ENCODE measurements at places on chromosomes 3 and 15.
A peak's percentile ranks its signal among the peaks of the same experiment; 100 is the strongest.

- H3K27ac ChIP-seq, result no peak overlapping the region
- H3K4me3 ChIP-seq, result no peak overlapping the region
- no peaks in the 10 kb centered on the region for H3K36me3 ChIP-seq
- H3K27me3 ChIP-seq, result no peaks in the 10 kb centered on the region
- no peak for DNase-seq
These were observed 249.5 kb downstream of the SQOR start for GRCh38 chr15:45884289-45884688.

DNA sequence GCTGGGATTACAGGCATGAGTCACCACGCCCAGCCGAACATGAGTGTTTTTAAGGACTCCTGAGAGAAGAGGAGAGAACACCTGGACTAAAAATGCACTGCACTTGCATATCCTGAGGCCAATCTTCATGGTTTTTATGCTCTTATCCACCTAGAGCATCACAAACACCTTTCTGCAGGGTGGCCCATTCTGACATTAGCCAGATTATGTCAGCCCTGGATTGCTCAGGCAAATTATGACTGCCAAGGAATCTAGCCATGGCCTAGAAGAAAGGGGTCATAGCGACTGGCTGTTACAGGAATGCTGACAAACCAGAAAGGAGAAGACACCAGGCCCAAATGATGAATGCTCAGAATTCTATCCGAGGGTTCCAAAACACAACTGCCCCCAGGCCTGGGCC lies 40.9 kb upstream of the HERC1 start:
- no peaks in the 10 kb centered on the region for H3K27me3 ChIP-seq
- H3K4me1 ChIP-seq, result peaks cover 5% of the 10 kb centered on the region
- H3K4me3 ChIP-seq, result no peak overlapping the region
- no peak for DNase-seq

DNA sequence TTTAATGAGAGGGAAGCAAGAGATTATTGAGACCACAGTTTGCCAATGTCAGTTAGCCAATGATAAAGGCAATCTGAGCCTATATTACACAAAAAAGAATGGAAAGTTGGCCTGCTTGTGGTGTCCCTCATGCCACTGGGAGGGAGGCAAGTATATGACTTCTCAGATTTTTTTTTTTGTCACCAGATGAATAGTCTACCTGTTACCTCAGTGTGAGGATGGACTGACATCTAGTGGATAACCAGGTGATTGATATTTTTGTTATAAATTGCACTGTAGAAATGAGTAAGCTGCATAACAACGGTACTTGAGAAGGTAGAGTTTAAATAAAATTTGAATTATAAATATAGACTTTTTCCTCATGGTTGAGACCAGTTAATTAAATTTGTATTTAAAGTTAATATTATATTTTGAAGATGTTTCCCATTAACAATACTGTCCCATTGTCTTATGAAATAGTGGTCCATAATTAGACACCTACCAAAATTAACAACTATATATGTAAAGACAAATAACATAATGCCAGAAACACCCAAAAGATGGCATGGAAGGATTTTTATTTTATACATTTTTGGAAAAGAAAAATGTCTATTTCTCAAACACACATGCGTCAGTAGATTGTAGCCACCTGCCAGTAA lies 237.8 kb upstream of the GADL1 start:
- no peaks in the 10 kb centered on the region for H3K4me1 ChIP-seq
- no peak overlapping the region for H3K27ac ChIP-seq
- no peaks in the 10 kb centered on the region for H3K27me3 ChIP-seq
- no peak overlapping the region for H3K4me3 ChIP-seq

DNA sequence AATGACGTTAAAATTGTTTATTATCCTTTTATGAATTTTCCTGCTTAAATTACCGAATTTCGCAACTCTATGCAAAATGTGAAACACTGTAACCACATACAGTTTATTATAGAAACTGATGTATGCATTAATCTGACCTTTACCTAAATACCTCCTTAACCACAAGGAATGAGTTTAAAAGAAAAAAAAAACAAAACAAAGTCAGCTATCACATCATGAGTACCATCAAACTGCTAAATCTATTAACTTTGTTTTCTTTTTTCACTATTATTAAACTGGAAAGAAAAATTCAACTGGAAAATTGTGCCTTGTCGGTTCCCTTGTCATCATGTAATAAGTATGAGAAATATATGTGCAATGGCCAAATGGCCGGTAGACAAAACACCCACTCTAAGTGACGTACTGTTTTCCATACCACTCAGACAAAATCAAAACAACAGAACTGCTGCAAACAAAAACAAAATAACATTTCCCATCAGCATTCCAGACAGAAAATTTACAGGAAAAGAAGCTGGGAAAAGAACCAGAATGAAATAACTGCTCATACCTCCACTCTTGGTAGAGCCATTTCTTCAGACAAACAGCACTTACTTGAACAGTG lies 415.3 kb downstream of the FOXP1 start:
- H3K4me3 ChIP-seq, result peak overlapping the region; percentile 73
- peaks cover 51% of the 10 kb centered on the region for H3K4me1 ChIP-seq
- DNase-seq, result no peak
- H3K27me3 ChIP-seq, result no peaks in the 10 kb centered on the region

GRCh38 chr3:156150434-156151066 lies 30.2 kb downstream of the KCNAB1 start:
- peaks cover 2% of the 10 kb centered on the region for H3K36me3 ChIP-seq
- no peak for DNase-seq
- peaks cover 3% of the 10 kb centered on the region for H3K27me3 ChIP-seq

GRCh38 chr3:126023390-126023789 lies 54.4 kb downstream of the ROPN1B start:
- no peak for DNase-seq
- no peak overlapping the region for H3K27ac ChIP-seq
- no peak overlapping the region for H3K4me3 ChIP-seq

DNA sequence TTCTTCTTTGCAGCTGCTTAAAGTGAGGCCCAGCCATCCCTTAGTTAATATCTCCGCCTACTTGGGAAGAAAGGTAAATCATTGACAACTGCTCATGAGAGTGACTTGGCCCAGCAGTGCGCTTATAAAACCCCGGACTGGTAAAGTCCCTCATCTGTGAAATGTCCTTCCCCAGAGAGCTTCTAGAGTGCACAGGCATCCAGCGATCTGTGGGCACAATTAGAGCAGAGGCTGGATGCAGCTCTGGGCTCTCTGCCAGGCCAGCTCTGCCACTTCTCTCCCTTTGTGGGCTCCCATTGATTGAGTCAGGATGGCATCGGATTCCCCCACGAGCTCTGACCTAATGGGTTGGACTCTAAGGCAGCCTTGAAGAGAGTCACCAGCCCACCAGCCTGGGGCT lies 219.0 kb upstream of the LINGO1 start:
- no peak for DNase-seq
- no peak overlapping the region for H3K4me3 ChIP-seq
- H3K4me1 ChIP-seq, result peaks cover 16% of the 10 kb centered on the region
- H3K27ac ChIP-seq, result no peak overlapping the region
- no peaks in the 10 kb centered on the region for H3K36me3 ChIP-seq
- H3K27me3 ChIP-seq, result no peaks in the 10 kb centered on the region

GRCh38 chr3:177928172-177928873 lies 607.9 kb upstream of the KCNMB2 start:
- peaks cover 5% of the 10 kb centered on the region for H3K36me3 ChIP-seq
- peaks cover 3% of the 10 kb centered on the region for H3K27me3 ChIP-seq
- H3K4me3 ChIP-seq, result no peak overlapping the region

DNA sequence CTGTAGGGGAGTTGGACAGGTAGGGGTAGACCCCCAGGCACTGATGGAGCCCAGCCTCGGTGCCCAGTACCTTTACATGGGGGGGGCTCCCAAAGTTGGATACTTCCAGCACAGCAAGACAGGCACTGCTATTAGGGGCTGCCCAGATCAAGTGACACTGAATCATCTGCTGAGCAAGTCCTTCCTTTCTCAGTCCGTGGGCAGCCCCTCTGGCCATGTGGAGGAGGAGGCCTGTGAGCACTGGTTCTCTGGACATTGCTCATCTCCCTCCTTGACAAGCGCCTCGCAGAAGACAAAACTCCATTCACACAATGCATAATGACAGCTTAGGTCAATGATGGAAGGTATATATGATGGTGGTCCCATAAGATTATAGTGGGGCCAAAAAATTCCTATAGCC lies 35.7 kb downstream of the EEFSEC start:
- H3K27ac ChIP-seq, result no peak overlapping the region
- H3K27me3 ChIP-seq, result no peaks in the 10 kb centered on the region
- DNase-seq, result no peak
- H3K4me3 ChIP-seq, result no peak overlapping the region
- H3K36me3 ChIP-seq, result peaks cover 7% of the 10 kb centered on the region
- H3K4me1 ChIP-seq, result peaks cover 12% of the 10 kb centered on the region

DNA sequence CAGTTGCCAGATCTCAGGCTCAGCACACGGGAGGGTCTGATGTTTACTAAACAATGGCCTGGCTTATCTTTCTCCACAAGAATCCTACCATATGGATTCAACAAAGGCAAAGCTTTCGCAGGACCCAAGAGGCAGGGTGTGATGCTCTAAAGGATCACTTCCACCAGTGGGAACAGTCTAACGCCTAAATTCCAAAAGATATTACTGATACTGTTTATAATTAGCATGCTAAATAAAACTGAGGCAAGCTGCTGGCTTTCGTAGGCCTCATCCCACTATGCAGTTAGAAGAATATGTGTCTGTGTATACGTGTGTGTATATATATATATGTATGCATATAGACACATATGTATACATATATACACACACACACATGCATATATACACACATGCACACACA lies 22.3 kb downstream of the RORA start:
- no peak overlapping the region for H3K27ac ChIP-seq
- H3K27me3 ChIP-seq, result no peaks in the 10 kb centered on the region
- no peak overlapping the region for H3K4me3 ChIP-seq
- H3K4me1 ChIP-seq, result peaks cover 5% of the 10 kb centered on the region

DNA sequence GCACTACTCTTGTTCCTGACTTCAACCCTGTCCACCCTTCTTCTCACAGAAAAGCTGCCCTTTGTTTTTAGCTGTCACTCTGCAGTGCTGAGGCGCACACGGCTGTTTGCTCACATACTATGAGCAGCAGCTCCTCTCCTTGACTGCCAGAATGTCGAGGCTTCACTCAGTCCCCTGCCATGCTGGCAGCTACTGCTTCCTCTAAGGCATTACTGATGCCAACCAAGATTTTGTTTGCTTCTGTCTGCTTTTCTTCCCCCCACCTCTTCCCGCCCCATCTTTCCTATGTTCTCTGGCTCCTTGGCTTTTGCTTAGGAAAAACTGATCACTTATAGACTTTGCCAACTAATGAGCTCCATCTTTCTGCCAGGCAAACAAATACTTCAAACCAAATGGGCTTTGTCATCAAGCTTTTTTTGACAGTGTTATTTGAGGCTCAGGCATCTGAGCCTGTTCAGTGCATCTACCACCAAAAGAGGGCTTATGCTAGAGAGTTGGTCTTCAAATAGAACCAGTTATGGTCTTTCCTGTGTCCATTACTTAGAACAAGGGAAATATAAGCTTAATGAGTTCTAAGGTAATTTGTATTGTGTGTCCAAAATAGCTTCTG lies 81.0 kb downstream of the FBXL2 start:
- H3K27me3 ChIP-seq, result no peaks in the 10 kb centered on the region
- H3K27ac ChIP-seq, result no peak overlapping the region
- DNase-seq, result no peak
- H3K4me1 ChIP-seq, result peaks cover 9% of the 10 kb centered on the region
- H3K4me3 ChIP-seq, result no peak overlapping the region

GRCh38 chr3:34312684-34313083 lies 514.3 kb downstream of the PDCD6IP start:
- no peak for DNase-seq
- no peak overlapping the region for H3K27ac ChIP-seq
- H3K36me3 ChIP-seq, result peaks cover 3% of the 10 kb centered on the region
- no peaks in the 10 kb centered on the region for H3K4me1 ChIP-seq
- H3K27me3 ChIP-seq, result no peaks in the 10 kb centered on the region

Measured in type B pancreatic cell (in vitro differentiated cells).